Stimulated activated CD4-positive, alpha-beta T cell treated with anti-CD3 and anti-CD28 coated beads, TNF-alpha, amount 100 ng/mL, for 1 hour (primary cell): ENCODE measurements at places on chromosomes 11 and 22.

GRCh38 chr11:2989551-2989950, 2.6 kb downstream of the NAP1L4 start:
- no peak for DNase-seq

DNA sequence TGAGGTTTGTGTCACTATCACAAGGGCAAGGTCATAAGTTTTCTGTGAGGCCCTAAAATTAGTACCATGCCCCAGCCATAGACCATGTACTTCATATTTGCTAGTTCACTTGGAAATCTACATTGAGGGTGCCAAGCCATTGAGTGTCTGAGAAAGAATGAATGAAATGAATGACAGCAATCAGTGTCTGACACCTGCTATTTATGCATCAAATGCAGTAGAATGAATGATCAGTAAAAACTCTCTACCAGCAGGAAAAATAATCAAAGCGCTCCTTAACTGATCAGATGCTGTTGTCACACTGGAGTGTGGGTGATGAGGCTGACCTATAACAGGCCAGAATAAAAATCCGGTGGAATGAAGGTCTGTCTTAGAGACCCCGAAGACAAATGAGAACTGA, 467.9 kb upstream of the B3GAT1 start:
- no peak for DNase-seq

DNA sequence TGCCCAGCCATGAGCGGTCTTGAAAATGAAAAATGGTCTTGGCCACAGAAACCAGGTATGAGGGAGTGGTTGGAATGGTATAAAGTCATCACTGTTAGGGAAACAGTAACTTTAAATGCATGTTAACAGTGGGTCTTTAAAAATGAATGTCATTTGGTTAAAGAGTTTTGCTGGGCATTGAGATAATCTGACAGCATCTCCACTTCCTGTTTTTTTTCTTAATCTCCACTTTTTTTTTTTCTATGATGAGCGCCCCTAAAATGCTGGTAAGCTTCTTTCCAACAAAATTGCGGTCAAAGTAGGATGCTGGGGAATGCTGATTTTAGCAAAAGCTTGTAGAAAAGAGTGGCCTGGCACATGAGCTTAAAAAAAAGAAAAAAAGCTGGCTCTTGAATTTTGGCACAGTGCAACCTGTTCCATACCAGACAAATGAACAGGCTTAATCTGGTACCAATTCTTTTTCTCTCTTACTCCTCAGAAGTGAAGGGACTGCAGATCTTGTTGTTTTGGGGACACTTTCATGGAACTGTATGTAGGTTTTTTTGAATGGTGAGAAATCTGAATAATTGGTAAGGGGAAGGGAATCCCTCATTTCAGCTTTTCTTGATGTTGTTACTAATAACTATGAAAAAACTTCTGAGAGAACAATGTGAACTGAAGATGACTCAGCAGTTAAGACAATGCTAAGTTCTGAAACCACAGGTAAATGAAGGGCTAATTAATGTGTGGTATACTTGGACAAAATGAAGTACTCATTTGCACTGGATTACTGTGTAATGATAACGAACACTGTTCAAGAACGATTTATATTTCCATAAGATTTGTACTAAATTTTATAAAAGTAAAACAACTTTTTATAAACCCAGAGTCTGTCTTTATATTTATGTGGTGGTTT, 3.1 kb upstream of the ARHGEF12 start:
- no peak for DNase-seq

GRCh38 chr11:133573081-133573480, 40.8 kb upstream of the OPCML start:
- no peak for DNase-seq

GRCh38 chr11:101444164-101444563, 139.6 kb downstream of the TRPC6 start:
- no peak for DNase-seq

- DNase-seq = peak; percentile 21
Measured at GRCh38 chr11:94171693-94172440, 43.2 kb downstream of the PANX1 start.

- DNase-seq = no peak
Measured at GRCh38 chr11:62961017-62961570, 23.7 kb downstream of the SLC22A6 start.

DNA sequence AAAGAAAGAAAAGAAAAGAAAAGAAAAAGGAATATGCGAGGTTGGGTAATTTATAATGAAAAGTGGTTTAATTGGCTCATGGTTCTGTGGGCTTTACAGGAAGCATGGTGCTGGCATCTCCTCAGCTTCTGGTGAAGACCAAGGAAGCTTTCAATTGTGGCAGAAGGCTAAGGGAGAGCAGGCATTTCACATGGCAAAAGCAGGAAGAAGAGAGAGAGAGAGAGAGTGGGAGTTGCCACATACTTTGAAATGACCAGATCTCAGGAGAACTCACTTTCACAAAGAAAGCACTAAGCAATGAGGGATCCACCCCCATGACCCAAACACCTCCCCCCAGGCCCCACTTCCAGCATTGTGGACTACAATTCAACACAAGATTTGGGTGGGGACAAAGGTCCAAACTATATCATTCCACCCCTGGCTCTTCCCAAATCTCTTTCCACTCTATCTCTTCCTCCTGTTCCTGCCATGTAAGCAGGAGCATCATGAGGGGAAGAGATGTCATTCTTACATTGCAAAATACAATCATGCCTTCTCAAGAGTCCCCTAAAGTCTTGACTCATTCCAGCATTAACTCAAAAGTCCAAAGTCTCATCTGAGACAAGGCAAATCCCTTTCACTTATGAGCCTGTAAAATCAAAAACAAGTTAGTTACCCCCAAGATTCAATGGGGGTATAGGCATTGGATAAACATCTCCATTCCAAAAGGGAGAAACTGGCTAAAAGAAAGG, 38.9 kb downstream of the LINC01488 start:
- no peak for DNase-seq

- DNase-seq = no peak
Measured at GRCh38 chr11:67268081-67268961, 2.0 kb downstream of the GRK2 start.

- DNase-seq = no peak
Measured at GRCh38 chr11:22733475-22734248, 67.3 kb downstream of the GAS2 start.

GRCh38 chr22:35467681-35468434, 67.9 kb downstream of the MCM5 start:
- no peak for DNase-seq

GRCh38 chr11:88327462-88328143, 9.9 kb downstream of the CTSC start:
- DNase-seq = no peak

GRCh38 chr22:47304191-47304831, 541.9 kb downstream of the TBC1D22A start:
- no peak for DNase-seq

- DNase-seq = no peak
Measured at GRCh38 chr11:16408619-16409018, 52.3 kb upstream of the SOX6 start.

DNA sequence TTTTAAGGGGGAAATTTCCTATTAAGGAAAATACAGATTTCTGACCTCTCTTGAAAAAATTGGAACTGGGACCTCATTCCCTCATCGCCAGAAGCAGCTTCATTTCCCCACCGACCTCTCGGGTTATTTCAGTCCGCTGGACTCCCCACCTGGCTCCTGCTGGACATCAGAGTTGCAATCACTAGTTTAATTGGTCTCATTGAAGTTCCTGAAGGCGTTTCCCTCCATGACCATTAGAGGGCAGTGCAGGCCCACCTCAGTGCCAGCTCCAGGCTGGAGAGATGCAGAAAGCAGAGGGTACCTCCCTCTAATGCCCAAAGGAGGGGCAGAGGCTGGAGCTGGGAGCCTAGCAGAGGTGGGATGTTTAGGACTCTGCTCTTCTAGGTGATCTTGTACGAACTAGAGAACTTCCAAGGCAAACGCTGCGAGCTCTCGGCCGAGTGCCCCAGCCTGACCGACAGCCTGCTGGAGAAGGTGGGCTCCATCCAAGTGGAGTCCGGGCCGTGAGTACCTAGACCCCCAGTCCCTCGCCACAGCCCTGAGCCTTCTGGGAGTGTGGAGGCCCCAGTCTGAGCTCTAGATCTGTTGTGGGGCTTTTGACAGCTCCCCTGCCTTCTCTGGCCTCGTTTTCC, 2.7 kb downstream of the CRYBB3 start:
- no peak for DNase-seq

DNA sequence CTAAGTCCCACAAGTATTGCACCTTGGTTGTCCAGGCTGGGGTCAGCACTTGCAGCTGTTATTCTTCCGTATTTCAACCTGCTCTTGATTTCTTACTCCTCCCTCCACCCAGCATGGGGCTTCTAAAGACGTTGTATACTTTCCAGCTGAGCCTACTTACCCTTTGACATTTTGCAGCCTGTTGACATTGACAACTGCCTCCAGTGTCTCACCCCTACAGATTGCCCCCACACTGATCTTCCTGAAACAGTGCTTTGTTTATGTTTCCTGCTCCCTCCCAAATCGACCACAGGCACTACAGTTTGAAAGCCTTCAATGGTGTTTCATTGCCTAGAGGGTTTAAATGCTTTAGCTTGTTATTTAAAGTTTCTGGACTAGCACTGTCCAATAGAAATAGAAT, 56.6 kb downstream of the FAM83F start:
- DNase-seq = no peak

DNA sequence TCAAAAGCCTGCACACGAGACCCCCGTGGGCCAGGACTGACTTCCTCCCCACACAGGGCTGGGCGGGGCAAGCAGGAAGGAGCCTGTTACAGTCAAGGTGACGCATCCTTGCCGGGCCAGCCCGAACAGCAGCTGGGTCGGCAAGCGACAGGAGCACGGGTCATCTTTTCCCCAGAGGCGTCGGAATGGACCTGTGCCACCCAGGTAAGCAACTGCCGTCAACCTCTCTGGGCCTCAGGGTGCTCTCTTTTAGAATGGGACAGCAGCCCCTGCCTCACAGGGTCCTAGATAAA, at the start of gene CYTH4:
CYTH4 (plus strand) TSS at position 124 of the 293 bp plus-strand sequence; CDS start at position 186, 62 bp downstream.
- DNase-seq = peak; percentile 51

DNA sequence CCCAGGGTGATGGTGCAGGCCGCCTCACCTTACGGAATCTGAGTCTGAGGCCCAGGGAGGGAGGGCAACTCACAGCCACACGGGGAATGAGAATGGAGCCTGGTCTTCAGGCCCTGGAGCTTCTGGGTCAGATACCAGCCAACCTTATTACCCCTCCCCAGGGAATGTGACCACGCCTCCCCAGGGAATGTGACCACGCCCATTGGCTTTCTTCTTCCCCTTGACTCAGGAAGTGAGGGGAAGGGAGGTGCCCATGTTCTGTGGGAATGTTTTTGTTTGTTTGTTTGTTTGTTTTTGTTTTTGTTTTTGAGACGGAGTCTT, 57.5 kb upstream of the RBFOX2 start:
- no peak for DNase-seq

- DNase-seq = no peak
Measured at GRCh38 chr11:12591706-12592105, 82.5 kb upstream of the TEAD1 start.

DNA sequence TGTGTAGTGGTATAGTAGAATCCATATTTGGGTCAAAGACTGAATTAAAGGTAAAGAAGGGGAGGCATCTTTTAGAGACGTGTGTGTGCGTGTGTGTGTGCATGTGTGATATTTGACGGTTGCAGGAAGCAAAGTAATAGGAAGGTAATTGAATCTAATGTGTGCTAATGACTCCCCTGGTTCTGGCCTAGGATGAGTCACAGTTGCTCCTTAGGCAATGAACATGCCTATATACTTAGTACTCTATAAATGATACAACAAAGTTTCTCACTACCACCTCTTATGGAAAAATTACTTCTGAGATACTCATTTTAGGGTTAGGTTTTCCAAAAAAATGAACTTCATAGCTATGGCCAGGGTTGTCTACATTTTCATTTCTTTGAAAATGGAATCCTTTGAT, 409.6 kb downstream of the GUCY1A2 start:
- no peak for DNase-seq

GRCh38 chr11:108854346-108854745, 189.5 kb downstream of the DDX10 start:
- DNase-seq = no peak

DNA sequence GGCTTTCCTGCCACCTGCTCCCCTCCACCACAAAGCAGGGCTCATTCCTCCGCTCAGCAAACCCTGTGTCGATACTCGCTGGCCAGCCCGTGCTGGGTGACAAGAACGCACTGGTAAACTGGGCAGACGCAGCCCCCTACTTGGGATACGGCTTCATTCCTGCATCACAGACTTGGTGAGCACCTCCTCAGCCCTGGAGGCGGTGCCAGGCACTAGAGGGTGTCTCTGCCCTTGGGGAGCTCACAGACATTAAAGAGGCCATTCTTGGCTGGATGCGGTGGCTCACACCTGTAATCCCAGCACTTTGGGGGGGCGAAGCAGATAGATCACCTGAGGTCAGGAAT, 6.0 kb downstream of the ZDHHC24 start:
- no peak for DNase-seq

GRCh38 chr22:27541836-27542235, 259.7 kb downstream of the MN1 start:
- no peak for DNase-seq

DNA sequence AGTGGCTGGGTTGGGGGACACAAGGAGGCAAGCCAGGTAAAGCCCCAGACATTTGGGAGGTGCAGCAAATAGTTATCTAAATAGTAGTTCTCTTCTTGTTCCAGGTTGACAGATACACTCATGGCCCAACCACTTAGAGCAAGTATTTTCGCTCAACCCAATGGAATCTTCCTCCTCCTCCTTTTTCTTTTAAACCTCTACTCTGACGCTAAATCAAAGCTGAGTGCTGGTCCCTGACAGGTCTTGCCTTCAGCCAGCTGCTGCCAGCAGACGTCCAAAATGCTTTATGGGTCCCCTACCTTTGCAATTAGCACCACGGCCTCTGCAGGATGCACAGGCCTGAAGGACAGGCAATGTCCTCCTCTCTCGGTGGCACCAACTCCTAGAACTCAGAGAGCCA, 558.5 kb downstream of the MIAT start:
- DNase-seq = no peak

- no peak for DNase-seq
Measured at GRCh38 chr11:111301842-111302118, 3.4 kb downstream of the POU2AF3 start.

- no peak for DNase-seq
Measured at GRCh38 chr11:10657308-10658271, 36.0 kb downstream of the IRAG1 start.

GRCh38 chr11:19597876-19598275, 114.8 kb upstream of the NAV2 start:
- no peak for DNase-seq

GRCh38 chr11:73866095-73866579, 10.5 kb downstream of the COA4 start:
- DNase-seq = no peak

GRCh38 chr11:132024587-132025295, 654.3 kb downstream of the NTM start:
- DNase-seq = no peak

DNA sequence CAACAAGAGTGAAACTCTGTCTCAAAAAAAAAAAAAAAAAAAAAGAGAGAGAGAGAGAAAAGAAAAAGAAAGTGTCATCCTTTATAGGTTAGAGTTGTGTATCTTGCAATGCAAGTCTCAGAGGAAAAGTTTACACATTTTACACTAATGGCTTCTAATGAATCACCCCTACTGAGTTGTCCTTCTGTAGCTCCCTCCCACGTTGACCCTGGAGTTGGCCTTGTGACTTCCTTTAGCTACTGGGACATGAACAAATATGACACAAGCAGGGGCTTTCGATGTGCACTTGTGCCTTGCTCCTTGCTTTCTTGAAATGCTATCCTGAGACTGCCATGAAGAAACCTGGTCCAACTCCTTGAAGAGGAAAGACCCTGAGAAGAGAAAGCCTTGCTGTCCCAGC, 2.4 kb upstream of the SMCO4 start:
- no peak for DNase-seq
